Psoas muscle (tissue), 8 donors: ENCODE measurements at places on chromosomes 3 and 15. TPM values are rescaled to one million over a fixed set of nuclear protein-coding genes. Genes with fewer than 3 reads are reported as not detected.
A peak's percentile ranks its signal among the peaks of the same experiment; 100 is the strongest.

- DNase-seq = no peak
These were observed 7.0 kb upstream of the CTSH start for GRCh38 chr15:78951841-78952238.

- DNase-seq = no peak
These were observed 240.1 kb upstream of the ST8SIA2 start for GRCh38 chr15:92153620-92154019.

DNA sequence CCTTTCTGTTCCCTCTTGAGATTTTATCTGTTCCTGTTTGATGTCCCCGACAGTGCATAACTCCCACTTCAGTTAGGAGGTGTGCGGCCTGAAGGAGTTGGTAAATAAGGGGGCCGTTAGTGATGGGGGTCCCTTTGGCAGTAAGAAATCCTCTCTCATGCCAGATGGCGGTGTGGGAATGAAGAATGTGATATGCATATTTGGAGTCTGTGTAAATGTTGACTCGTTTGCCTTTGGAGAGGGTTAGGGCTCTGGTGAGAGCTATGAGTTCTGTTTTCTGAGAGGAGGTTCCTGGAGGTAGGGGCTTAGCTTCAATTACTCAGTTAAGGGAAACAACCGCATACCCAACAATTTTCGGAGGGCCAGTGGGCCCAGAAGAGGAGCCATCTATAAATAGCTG, 38.8 kb upstream of the RNF7 start:
- no peak for DNase-seq

GRCh38 chr3:146777941-146778340, 172.8 kb upstream of the PLSCR5 start:
- DNase-seq = no peak

DNA sequence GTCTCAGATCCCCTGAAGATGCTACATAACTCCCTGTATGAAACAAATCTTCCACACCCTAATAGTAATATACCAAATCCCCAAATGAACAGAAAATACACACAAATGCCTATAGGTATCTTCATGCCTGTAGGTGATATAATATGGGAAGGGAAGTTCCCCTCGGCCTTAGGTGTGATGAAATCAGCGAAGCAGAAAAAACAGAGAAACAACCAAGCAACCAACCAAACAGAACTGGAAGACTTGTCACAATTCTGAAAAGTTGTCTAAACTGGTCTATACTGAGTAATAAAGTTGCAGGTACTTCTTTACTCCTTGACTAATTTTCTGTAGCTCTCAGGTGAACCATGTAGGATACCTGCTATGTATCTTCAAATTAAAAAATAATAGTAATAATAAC, 82.2 kb upstream of the SATB1 start:
- no peak for DNase-seq

DNA sequence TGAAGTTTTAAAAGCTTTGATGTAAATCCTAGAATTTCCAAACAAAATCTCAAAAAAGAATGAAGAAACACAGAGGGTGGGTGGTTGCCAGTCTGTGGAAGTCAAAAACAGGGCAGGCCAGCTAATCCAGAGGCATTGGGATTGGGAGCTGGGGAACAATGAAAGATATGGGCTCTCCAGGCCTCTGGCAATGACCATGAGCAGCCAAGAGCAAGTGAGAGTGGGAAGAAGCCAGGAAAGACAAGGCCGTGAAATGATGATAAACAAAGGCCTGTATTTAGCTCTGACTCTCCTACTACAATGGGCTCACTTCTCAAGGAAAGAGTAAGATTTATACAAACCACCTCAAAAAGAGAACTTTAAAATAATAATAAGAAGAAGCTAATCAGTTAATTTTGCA, 248.5 kb downstream of the ZMAT3 start:
- DNase-seq = no peak

DNA sequence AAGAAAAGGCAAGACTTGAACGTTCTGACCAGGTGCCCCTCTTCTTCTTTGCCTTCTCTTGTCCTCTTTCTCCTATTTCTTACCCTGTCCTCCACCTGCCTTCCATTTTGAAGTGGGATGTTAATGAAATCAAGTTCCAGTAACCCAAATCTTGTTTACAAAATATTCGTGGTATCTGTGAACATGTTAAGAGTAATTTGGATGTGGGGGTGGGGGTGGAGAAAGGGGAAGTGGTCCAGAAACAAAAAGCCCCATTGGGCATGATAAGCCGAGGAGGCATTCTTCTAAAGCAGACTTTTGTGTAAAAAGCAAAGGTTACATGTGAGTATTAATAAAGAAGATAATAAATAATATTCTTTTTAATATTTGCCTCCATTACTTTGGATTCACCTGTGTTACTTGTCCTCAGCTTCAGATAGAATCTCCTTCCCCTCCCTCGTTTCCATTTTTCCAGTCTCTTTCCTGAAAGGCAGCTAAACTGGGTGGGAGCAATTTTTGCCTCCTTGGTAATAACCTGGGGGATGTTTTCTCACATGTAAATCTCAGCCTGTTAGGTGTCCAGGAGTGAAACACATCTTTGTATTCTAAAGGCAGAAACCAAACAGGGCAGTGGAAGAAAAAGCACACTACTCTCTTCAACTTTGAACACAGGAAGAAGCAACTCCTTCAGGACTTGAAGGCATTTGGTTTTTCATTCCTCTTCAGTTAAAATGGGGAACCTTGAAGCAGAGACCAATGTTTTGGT, 3.2 kb downstream of the CHST2 start:
- no peak for DNase-seq

DNA sequence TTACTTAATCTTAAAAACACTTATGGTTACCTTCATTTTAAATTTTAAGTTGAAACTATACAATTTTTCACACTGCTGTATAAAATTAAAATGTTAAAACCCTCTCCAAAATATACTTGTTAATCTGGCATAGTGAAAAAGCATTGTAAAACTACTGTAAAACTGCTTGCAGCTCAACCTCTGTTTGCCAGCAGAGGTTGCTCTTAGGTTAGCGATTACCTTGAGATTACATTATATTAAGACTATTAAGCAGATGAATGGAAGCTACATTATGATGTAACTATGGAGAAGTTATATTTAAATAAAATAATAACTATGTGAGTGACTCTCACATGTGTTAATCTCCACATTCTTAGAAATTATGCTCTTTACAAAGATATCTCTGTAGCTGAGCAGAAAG, 143.6 kb upstream of the SLITRK3 start:
- DNase-seq = no peak

- DNase-seq = no peak
These were observed 25.8 kb upstream of the SCAANT1 start for GRCh38 chr3:63937661-63938651.

- no peak for DNase-seq
These were observed 61.1 kb upstream of the GPD1L start for GRCh38 chr3:32045091-32045915.

DNA sequence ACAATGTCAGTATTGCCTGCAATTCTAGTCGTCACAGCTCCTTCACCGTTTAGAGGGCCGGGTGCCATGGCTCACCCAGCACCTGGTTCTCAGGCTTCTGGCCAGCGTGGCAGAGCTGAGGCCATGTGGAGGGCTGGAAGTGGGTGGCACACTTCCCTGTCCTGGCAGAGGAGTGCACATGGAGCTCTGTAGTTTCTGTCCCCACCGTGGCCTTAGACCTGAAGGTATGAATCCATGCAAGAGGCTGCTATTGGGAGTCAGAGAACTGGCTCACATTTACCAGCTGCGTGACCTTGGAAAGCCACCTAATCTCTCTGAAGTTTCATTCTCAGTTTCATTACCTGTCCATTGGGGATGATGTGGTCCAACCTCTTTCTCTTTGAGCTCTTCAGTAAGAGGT, 22.2 kb downstream of the EPHB1 start:
- no peak for DNase-seq

GRCh38 chr15:72375501-72375845, 341 bp downstream of the HEXA start:
- DNase-seq = no peak

- DNase-seq = no peak
These were observed 856.4 kb downstream of the ROBO1 start for GRCh38 chr3:78911394-78911793.

DNA sequence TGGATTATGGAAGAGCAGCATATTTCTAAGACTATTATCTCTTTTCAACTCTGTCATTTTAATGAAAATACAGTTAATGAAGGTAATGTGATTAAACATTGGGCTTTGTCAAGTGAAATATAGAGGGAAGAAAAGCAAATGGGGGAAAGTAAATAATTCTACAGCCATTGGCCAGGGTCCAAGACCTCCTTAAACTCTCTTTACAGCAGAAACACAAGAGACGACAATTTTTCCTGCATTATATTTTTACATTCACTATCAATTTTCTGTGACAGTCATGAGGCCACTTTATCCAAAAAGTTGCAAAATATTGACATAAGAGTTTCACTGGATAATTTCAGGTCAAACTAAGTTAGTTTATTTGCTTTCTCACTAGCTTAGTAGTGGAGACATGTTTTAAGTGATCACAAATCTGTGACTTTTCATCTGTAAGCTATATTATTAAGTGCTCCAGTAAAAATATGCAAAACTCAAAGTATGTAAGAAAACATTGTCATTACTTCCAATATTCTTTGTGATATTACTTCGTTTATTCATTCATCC, 385.9 kb upstream of the DPH6 start:
- DNase-seq = no peak

GRCh38 chr15:65333856-65334255, 29.4 kb downstream of the RNU5B-1 start:
- peak; percentile 6 for DNase-seq

- no peak for DNase-seq
These were observed 483.1 kb upstream of the EPHA6 start for GRCh38 chr3:96331341-96331740.

- DNase-seq = no peak
These were observed 39.3 kb downstream of the CCR1 start for GRCh38 chr3:46168583-46169345.

- peak; percentile 81 for DNase-seq
These were observed 341.5 kb downstream of the EPHB1 start for GRCh38 chr3:135136361-135137100.

DNA sequence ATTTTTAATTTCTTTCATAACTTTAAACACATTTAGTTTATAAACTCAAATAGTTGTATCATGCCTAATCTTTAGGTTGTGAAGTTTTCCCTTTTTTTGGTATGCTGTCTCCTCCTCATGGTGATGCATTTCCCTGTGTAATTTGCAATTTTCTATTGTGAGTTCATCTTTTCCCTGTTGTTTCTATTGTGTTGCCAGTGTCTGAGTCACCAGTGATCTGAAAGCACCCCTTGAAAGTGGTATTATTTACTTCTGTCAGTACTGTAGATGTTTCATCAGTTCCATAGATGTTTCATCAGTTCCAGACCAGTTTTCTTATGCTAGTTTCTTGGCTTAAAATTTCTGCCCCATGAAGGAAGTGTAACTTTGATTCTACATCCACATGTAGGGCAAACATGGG, 80.6 kb downstream of the OXSM start:
- no peak for DNase-seq

DNA sequence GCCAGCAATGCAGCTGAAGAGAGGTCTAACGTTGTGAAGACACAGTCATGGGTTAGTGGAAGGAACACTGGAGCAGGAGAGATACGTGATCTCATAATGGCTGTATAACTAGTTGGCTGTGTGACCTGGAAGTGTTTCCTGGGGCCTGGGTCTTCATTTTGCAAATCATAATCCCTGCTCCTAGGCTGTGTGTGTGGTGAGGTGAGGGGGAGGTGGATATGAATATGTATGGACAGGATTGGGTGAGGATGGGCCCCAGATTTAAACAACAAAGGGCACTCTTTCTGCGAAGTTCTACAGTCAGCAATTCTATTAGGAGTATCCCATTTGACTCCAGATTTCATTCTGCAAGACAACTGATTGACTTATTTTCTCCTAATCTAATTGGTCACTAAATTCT, 41.3 kb downstream of the ANKRD28 start:
- DNase-seq = no peak

- peak; percentile 83 for DNase-seq
These were observed 10.8 kb upstream of the FANCD2 start for GRCh38 chr3:10015461-10015904.

DNA sequence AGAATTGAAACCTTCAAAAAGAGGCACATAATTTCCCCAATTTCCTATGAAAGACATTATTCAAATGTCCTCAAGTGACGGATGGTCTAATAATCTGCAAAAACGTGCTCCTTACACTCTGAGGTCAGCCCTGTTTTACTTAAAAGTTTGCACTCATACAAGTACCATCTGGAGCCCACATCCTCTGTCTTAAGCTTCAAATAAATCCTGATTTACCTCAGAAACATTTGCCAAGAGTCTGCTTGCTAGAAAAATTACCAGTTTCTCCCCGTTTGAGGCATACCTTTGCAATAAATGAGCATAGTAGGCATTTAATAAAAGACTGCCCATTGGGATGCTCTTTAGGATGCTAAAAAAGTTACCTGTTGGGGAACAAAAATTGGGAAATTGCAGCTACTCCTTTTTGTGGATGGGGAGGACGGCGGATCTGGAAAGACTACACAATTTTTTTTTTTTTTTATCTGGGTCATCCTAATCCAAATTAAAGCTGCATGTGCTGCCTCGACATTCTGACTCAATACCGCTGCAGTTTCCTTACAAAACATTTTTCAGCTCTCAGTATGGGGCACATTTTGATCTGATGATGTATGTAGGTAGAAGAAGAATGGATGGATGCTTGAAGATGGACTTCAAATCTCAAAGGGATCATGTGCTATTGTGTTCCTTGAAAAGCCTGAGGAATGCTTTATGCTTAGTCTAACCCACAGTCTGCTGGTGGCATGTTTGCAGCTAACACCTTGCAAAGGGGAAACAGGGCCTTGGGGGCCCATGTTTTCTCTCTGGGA, 233.7 kb upstream of the ADAMTS9 start:
- DNase-seq = no peak

DNA sequence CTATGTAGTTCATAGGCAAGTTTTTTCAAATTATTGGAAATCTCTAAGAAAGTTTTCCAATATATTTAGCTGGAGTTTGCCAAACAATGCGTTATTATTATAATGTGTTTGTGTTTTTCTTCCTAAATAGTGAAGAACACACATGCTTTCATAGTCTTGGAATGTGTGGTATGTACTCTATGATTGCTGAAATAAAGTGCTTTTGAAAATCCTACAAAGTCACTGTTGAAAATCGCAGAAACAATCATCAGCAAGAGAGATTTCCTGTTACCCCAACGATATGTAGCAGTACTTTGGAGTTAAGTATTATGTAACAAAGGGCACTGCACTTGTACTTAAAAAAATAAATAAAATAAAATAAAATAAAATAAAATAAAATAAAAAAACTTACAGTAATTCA, 796.2 kb downstream of the NAALADL2 start:
- no peak for DNase-seq

COX17 gene
- 304 TPM for polyA plus RNA-seq

ITIH3 gene
- 0.29 TPM for polyA plus RNA-seq

SLC30A4 gene
- polyA plus RNA-seq = 1.6 TPM

KLHL6 gene
- 0.12 TPM for polyA plus RNA-seq

GABRR3 gene
- 0.10 TPM for polyA plus RNA-seq

GABRB3 gene
- 0.10 TPM for polyA plus RNA-seq

CSTA gene
- 0.67 TPM for polyA plus RNA-seq

CLDN16 gene
- polyA plus RNA-seq = not detected

RASL12 gene
- 3.0 TPM for polyA plus RNA-seq

POLQ gene
- polyA plus RNA-seq = 0.30 TPM

EIF4E3 gene
- 60.1 TPM for polyA plus RNA-seq

CDCP1 gene
- polyA plus RNA-seq = 0.01 TPM

FAM81A gene
- 0.55 TPM for polyA plus RNA-seq

MAGEL2 gene
- 0.01 TPM for polyA plus RNA-seq
